Activated T-helper 1 cell treated with anti-CD3 and anti-CD28 coated beads, Interleukin-12 subunit alpha, Interleukin-12 subunit beta, Interleukin-2, Interleukin-4 antibody, amounts not matched to agents 30 ng/mL and 10 ng/mL and 1 ng/mL, durations not matched to agents 14 hours and 24 hours and 36 hours (primary cell): ENCODE measurements at places on chromosomes 7 and 10.
A peak's percentile ranks its signal among the peaks of the same experiment; 100 is the strongest.

- H3K4me1 ChIP-seq = no peaks in the 10 kb centered on the region
- DNase-seq = no peak
- H3K27me3 ChIP-seq = no peaks in the 10 kb centered on the region
- H3K27ac ChIP-seq = no peak overlapping the region
- H3K36me3 ChIP-seq = no peaks in the 10 kb centered on the region
Observed at GRCh38 chr7:81294897-81295515, 376.2 kb upstream of the SEMA3C start.

GRCh38 chr7:129376076-129376777 is 58.0 kb upstream of the STRIP2 start:
- H3K4me3 ChIP-seq = peak overlapping the region; percentile 35
- H3K36me3 ChIP-seq = peaks cover 7% of the 10 kb centered on the region
- H3K27ac ChIP-seq = no peak overlapping the region
- H3K4me1 ChIP-seq = peaks cover 54% of the 10 kb centered on the region

GRCh38 chr7:100626530-100627237 is 14.3 kb downstream of the MOSPD3 start:
- DNase-seq = peak; percentile 79
- peaks cover 11% of the 10 kb centered on the region for H3K36me3 ChIP-seq
- no peaks in the 10 kb centered on the region for H3K27me3 ChIP-seq
- H3K27ac ChIP-seq = peak overlapping the region; percentile 63
- H3K4me1 ChIP-seq = peaks cover 45% of the 10 kb centered on the region
- peak overlapping the region; percentile 71 for H3K4me3 ChIP-seq

- no peak overlapping the region for H3K27ac ChIP-seq
- no peak overlapping the region for H3K4me3 ChIP-seq
- H3K27me3 ChIP-seq = no peaks in the 10 kb centered on the region
- H3K36me3 ChIP-seq = peaks cover 2% of the 10 kb centered on the region
- no peak for DNase-seq
Observed at GRCh38 chr7:1112109-1112508, 24.2 kb downstream of the GPER1 start.

DNA sequence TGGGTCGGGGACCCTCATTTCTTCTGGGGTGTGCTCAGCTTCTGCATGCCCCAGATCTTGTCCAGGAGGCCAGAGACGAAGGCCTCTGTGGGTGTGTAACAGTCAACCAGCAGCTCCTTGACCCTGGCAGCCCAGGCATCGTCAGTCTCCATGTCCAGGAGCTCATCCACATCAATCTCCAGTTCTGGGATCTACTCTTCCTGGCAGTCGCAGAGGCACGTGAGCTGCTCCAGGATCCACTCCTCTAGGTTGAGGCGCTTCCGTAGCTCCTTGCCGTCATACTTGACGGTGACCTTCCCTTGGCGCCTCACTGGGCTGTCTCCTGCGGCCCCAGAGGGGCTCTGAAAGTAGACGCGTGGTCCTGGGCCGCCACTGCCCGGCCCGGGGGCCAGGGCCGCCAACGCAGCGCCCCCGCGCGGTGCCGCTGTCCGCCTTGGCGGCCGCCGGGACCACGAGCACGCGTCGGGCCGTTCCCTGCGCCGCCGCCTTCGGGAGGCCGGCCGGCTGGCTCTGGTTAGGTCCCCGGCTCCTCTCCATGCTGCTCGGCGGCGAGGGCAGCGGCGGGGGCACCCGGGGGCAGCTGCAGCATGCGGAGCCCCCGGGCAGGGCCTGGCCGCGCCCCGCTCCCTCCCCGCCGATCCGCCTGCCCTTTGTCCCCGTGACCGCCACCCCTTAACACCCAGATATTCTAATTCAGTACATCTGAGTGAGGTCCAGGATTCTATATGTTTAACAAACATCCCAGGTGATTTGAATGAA is 170.5 kb downstream of the SEPTIN7 start:
- H3K27me3 ChIP-seq = peaks cover 37% of the 10 kb centered on the region
- no peak for DNase-seq
- H3K27ac ChIP-seq = no peak overlapping the region
- H3K36me3 ChIP-seq = no peaks in the 10 kb centered on the region
- no peak overlapping the region for H3K4me3 ChIP-seq

DNA sequence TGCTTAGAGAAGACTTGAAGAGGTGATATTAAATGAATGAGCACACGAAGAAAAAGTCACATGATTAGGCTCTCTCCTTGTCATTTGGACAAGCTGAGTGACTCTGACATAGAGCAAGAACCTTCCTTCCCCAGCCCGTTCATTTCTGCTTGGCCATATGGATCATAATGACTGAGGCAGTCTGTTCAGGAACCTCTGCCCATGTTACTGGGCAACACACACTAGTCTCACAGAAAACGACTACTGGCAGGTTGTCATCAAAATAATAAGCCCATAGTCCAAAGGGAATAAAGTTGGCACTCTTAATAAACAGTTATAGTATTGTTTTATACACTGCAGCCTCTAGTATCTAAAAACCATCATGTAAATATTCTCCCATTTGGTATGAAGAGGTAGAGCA is 635.0 kb downstream of the REEP3 start:
- no peak overlapping the region for H3K27ac ChIP-seq
- no peaks in the 10 kb centered on the region for H3K36me3 ChIP-seq

- no peak overlapping the region for H3K27ac ChIP-seq
- H3K4me3 ChIP-seq = no peak overlapping the region
- peaks cover 12% of the 10 kb centered on the region for H3K36me3 ChIP-seq
- no peaks in the 10 kb centered on the region for H3K27me3 ChIP-seq
- H3K4me1 ChIP-seq = peaks cover 42% of the 10 kb centered on the region
- no peak for DNase-seq
Observed at GRCh38 chr10:102779680-102780526, 36.2 kb downstream of the WBP1L start.

GRCh38 chr10:17808971-17809841 is at the start of gene MRC1:
MRC1 (plus strand) TSS chr10:17809348; CDS start chr10:17809466, 118 bp downstream.
- H3K36me3 ChIP-seq = no peaks in the 10 kb centered on the region
- H3K27me3 ChIP-seq = peaks cover 9% of the 10 kb centered on the region
- H3K4me3 ChIP-seq = no peak within 1 kb of the TSS
- no peak within 1 kb of the TSS for H3K27ac ChIP-seq
- no peak for DNase-seq

- DNase-seq = no peak
- no peak overlapping the region for H3K27ac ChIP-seq
- H3K4me1 ChIP-seq = no peaks in the 10 kb centered on the region
- H3K27me3 ChIP-seq = no peaks in the 10 kb centered on the region
- no peaks in the 10 kb centered on the region for H3K36me3 ChIP-seq
- no peak overlapping the region for H3K4me3 ChIP-seq
Observed at GRCh38 chr10:131626274-131626673, 274.5 kb upstream of the PPP2R2D start.
